NCI-H1930 (cell line): ENCODE measurements at places on chromosomes 12 and 14.

- no peak for DNase-seq
These were observed 121.2 kb downstream of the RAD51B start for GRCh38 chr14:67940486-67941455.

- DNase-seq: no peak
These were observed 243.2 kb downstream of the ANO6 start for GRCh38 chr12:45458854-45459807.

- DNase-seq: peak; percentile 59
These were observed 11.0 kb downstream of the PDE1B start for GRCh38 chr12:54560374-54560858.

DNA sequence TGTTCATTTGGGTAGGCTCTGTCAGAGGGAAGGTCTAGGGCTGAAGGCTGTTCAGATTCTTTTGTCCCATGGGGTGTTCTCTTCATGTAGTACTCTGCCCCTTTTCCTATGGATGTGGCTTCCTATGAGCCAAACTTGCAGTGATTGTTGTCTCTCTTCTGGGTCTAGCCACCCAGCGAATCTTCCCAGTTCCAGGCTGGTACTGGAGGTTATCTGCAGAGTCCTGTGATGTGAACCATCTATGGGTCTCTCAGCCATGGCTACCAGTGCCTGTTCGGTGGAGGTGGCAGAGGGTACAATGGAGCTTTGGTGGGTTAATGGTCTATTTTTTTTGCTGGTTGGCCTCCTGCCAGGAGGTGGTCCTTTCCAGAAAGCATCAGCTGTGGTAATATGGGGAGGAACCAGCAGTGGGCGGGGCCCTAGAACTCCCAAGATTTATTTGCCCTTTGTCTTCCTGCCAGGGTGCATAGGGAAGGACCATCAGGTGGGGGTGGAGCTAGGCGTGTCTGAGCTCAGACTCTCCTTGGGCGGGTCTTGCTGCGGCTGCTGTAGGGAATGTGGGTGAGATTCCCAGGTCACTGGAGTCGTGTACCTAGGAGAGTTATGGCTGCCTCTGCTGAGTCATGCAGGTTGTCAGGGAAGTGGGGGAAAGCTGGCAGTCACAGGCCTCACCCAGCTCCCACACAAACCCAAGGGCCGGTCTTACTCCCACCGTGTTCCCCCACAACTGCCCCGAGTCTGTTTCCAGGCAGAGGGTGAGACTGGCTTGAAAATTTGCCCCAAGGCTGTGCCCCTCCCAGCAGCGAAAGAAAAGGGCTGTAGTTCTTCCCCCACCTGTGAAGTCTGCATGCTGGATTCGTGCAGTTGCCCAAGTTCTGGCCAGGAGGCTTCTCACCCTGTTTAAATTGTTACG, 17.5 kb downstream of the MTRFR start:
- DNase-seq: no peak

DNA sequence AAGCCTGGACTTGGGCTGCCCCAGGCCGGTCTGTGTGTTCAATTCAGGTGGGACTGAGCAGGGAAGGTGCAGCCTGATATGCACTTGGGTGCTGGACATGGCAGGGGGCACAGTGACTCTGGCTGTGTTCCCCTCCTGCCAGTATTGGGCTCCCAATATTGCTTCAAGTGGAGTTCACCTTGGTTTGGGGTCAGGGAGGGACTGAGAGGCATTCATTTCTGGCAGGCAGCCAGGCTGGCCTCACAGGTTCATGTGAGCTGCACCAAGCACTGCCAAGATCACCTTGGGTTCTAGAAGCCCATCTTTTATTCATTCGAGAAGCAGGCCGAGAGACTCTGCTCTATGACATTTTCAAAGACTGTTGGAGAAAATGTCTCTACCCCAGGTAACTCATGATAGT, 245.0 kb downstream of the CHST11 start:
- no peak for DNase-seq

DNA sequence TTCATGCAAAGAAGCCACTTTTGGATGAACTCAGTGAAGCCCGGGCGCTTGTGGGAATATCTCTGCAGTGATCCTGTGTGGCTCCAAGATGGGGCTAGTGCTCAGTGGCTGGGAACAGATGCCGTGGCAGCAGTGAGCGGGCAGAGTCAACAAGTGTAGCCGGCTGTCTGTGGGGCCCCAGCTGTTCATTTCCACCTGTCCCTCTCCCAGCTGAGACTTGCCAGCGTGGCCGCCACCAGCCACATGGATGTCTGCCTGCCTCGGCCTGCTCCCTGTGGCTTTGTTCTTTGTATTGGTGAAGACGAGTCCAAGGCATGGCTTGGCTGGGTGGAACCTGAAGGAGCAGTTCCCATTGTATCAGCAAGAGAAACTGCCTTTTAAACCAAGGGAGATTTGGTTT, 77.3 kb downstream of the NOS1 start:
- DNase-seq: no peak

- no peak for DNase-seq
These were observed 43.8 kb downstream of the DDHD1 start for GRCh38 chr14:53109105-53110041.

- DNase-seq: peak; percentile 47
These were observed 17.0 kb downstream of the RHOF start for GRCh38 chr12:121776190-121777098.

GRCh38 chr12:57240066-57240921, 10.7 kb downstream of the STAC3 start:
- peak; percentile 83 for DNase-seq

DNA sequence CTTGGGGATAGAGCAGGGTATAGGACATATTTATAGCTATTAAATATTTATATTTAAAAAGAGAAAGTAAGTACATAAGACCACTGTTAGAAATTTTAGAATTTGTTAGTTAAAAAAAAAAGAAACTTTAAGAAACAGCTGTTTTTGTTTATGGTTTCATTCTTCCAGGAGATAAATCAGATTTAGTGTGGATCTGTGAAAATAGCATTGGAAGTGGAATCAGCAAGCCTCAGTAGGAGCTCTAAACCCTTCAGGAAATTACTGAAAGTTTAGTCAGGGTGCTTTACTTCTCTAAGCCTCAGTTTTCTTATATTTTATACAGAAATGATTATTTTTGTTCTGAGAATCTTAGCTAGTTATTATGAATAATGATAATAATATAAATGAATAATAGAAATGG, 316.0 kb upstream of the NOVA1 start:
- no peak for DNase-seq

GRCh38 chr14:91383439-91383838, 34.2 kb downstream of the CCDC88C start:
- no peak for DNase-seq

DNA sequence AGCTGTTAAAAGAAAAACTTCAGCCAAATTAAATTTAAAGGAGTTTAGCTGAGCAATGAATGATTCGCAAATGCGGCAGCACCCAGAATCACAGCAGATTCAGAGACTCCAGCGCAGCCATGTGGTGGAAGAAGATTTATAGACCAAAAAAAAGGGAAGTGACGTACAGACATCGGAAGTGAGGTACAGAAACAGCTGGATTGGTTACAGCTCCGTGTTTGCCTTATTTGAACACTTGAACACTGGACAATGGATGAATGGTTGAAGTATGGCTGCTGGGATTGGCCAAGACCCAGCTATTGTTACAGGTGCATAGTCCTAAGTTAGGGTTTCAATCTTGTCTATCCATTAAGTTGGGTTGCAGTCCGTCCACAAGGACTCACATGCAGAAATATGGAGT, 42.6 kb downstream of the GALNT8 start:
- peak; percentile 31 for DNase-seq

- peak; percentile 19 for DNase-seq
These were observed 94.8 kb downstream of the POLR3B start for GRCh38 chr12:106452309-106452708.

- peak; percentile 72 for DNase-seq
These were observed 481.8 kb downstream of the TMEM117 start for GRCh38 chr12:44317651-44318126.

DNA sequence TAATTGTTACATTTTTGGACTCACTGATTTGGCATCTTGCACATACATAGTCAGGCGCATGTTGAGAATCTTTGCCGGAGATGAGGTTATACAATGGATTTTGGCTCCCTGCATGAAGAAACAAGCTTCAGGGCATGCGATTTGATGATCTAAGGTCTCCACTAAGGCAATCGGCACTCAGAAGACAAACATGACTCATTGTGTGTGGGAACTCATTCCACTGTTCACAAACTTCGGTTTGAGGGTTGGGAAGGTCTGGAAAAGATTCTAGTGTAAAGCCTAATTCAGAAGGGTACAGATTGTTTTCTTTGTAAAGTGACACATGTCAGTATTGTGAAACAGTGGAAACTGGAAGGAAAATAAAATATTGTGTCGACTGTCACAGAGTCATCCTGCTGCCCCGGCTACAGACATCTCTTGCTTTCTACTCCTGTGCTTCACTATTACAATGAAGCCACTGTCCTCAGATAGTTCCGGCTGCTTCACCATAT, 192.6 kb upstream of the HMGA2 start:
- DNase-seq: no peak

DNA sequence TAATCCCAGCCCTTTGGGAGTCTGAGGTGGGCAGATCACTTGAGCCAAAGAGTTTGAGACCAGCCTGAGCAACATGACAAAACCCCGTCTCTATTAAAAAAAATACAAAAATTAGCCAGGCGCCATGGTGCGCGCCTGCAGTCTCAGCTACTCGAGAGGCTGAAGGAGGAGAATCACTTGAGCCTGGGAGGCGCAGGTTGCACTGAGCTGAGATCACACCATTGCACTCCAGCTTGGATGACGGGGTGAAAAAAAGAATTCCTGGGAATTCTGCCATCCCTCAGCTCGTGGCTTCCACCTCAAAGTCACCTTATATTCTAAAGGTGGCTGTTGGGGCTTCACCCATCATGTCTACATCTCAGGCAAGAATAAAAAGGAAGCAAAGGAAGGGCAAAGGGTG, 12.9 kb downstream of the BCL2L14 start:
- no peak for DNase-seq

DNA sequence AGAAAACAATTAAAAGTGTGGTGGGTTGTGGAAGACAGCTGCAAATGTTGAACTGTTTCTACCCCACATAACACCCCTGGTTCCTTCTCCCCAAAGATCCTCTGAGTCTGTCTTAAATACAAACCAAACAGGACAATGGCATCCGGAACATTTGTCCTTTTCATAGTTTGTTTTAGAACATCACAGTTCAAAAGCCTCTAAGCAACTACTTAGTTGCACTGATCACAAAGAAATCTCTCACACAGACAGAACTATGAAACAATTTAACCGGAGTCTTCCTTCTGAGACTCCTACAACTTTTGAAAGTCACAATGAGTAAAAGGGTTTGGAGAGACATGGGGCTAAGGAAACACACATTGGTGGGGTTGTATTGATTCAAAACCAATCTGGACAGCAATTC, 125.6 kb downstream of the SLC25A21 start:
- no peak for DNase-seq

DNA sequence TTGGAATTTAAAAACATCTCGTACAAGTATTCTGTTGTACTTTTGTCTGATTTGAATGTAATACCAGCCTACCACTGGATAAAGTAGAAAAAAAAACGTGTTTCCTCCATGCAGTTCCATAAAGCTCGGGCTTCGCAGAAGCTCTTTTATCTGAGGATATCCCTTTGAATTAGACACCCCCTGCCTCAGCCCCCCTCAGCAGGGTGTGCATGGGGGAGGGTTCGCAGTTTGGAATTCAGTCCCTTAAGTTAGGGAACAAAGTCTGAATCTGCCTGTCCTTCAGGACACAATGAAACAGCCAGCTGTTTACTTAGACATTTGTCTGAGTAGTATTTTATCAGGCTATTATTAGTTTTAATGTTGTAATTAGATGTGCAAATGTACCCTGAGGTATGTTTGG, 234.0 kb upstream of the CAND1 start:
- peak; percentile 74 for DNase-seq

- DNase-seq: no peak
These were observed 93.9 kb upstream of the AMN1 start for GRCh38 chr12:31822761-31823160.
